ENCODE measurements at places on chromosomes 3 and 15.
A peak's percentile ranks its signal among the peaks of the same experiment; 100 is the strongest.

DNA sequence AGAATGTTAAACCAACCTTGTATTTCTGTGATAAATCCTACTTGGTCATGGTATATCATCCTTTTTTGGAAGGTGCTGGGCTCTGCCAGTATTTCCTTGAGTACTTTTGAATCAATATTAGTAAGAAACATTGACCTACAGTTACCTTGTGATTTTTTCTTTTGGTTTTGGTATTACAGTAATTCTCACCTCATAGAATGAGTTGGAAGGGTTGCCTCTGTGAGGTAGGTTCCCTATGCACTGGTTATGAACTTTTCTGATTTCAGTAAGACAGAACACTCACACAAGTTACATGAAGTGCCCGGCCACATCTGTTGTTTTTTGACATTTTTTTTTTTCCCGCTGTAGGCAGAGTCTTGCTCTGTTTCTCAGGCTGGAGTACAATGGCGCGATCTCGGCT, 20.0 kb downstream of the PCCB start:
- DNase-seq, result no peak

GRCh38 chr3:194141415-194142155, 5.6 kb downstream of the HES1 start:
- DNase-seq, result peak; percentile 88

- DNase-seq, result no peak
Observed at GRCh38 chr15:87973501-87974215, 282.9 kb downstream of the NTRK3 start.

DNA sequence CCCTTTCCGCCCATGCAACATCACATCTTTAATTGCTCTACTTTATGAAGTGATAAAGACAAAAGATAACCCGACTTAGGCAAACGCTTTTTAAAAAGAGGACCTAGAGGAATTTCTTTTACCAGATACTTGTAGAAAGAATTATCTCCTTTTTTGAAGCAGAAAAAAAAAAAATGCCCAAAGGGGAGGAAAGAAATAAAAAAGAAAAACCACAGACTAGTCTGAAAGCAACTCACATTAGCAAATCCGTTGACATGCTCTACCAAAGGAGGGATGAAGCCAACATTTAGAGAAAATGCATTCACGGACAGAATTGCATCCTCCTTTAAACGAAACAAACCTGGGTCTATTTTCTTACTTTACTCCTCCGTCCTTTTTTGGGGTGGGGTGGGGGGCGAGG, 213.6 kb downstream of the MEIS2 start:
- DNase-seq, result no peak

DNA sequence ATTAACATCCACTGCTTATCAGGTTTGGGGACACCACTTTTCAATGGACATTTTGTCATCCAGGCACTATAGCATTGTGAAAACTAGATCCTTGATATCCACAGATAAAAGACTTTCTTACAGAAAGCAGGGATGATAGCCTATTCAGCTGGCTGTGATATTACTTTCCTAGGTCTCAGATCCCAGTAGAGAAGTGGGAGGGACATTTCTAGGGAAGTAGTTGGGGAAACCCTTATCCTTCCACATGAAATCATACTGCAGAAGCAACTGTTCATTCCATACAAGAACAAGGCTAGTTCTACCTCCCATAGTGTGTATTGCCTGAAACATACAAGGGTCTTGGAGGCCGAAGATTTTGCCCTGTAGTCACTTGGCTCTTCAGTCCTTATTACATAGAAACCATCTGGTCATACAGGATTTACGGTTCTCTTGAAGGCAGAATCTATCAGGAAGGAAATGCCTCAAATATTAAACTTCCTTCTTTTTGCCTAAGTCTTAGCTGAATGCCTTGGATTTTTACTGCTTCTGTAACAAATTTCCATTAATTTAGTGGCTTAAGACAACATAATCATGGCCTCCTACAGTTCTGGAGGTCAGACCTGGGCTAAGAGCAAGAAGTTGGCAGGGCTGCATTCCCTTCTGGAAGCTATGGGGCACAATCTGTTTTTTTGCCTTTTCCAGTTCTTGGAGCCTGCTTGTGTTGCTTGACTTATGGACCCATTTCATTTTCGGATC, 119.4 kb downstream of the ECT2 start:
- DNase-seq, result no peak

DNA sequence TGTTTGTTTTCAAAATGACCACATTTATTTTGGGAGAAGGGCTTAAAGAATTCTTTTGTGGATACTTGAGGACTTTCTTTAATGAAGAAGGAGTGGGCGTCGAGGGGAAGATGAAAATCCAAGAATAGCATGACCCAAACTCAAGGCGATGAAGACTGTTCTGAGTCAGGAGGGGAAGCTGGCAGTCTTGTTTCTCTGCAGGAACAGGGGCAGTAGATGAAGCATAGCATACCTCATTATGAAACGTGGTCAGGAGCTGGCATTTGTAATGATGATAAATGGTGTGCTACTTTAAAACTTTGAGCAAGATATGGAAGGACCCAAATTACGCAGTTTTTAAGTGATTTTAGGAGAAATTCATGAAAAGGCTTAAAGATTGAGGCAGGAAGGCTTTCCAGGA, 549.0 kb downstream of the IGSF11 start:
- no peak for DNase-seq

GRCh38 chr3:170278627-170279026, 56.4 kb downstream of the PRKCI start:
- no peak for DNase-seq

DNA sequence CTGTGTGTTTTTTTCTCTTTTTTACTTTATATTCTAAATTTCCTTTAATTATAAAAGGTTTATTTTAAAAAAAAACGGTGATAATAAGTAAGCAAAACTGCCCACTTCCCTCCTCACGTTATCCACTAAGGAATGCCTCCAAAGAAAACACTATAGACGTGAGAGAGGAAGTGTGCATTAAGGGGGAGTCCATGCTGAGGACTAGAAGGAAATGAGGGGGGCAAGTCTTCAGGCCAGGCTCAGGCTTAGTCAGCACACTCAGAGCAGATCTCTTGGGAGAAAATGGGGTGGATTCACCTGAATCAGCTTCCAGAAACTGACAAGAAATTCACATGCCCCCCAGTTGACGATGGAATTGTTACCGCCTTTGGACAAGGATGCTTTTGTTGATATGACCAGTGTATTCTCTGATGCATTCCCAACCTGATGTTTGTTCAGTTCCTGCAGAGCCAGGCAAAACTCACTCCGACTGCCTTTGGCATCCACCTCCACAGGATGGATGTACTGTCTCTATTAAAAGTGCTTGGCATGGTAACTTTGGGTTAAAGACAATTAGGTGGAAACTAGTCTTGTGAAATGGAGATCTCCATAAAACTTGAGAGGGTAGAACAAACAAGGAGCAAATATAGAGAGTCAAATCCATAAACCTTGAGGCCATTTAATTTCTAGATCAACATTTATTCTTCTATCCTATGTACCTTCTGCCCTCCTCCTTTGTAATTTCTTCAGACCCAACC, 167.8 kb downstream of the MYRIP start:
- DNase-seq, result no peak

GRCh38 chr3:153001210-153002078, 160.6 kb upstream of the RAP2B start:
- no peak for DNase-seq

- no peak for DNase-seq
Observed at GRCh38 chr15:92624401-92624991, 31.1 kb downstream of the FAM174B start.

GRCh38 chr3:96537165-96537564, 277.2 kb upstream of the EPHA6 start:
- DNase-seq, result no peak
